Karpas-422 (cell line): ENCODE measurements at places on chromosomes 7 and 10. TPM values are rescaled to one million over a fixed set of nuclear protein-coding genes. Genes with fewer than 3 reads are reported as not detected.
A peak's percentile ranks its signal among the peaks of the same experiment; 100 is the strongest.

- no peaks in the 10 kb centered on the region for H3K4me1 ChIP-seq
- no peak overlapping the region for H3K27ac ChIP-seq
- no peaks in the 10 kb centered on the region for H3K36me3 ChIP-seq
- no peaks in the 10 kb centered on the region for H3K27me3 ChIP-seq
- no peak for DNase-seq
- H3K4me3 ChIP-seq = no peak overlapping the region
Observed at GRCh38 chr10:34742456-34742855, 72.6 kb downstream of the PARD3 start.

- no peak for DNase-seq
- peaks cover 6% of the 10 kb centered on the region; the same call in 1 of the 2 replicates for H3K4me1 ChIP-seq
- H3K36me3 ChIP-seq = no peaks in the 10 kb centered on the region
Observed at GRCh38 chr7:151783958-151784575, 92.8 kb downstream of the PRKAG2 start.

- no peaks in the 10 kb centered on the region for H3K27me3 ChIP-seq
- DNase-seq = no peak
- no peaks in the 10 kb centered on the region; the same call in 1 of the 2 replicates for H3K36me3 ChIP-seq
- peak overlapping the region; percentile 66 for H3K27ac ChIP-seq
Observed at GRCh38 chr7:101960985-101961708, 143.7 kb downstream of the CUX1 start.

- DNase-seq = no peak
- no peaks in the 10 kb centered on the region for H3K4me1 ChIP-seq
- H3K36me3 ChIP-seq = no peaks in the 10 kb centered on the region
- no peak overlapping the region for H3K27ac ChIP-seq
- no peaks in the 10 kb centered on the region for H3K27me3 ChIP-seq
Observed at GRCh38 chr10:128871671-128872231, 595.3 kb upstream of the MGMT start.

GRCh38 chr7:137395420-137395819, 51.9 kb upstream of the PTN start:
- no peaks in the 10 kb centered on the region for H3K36me3 ChIP-seq
- no peak for DNase-seq
- H3K4me3 ChIP-seq = no peak overlapping the region
- H3K4me1 ChIP-seq = peaks cover 5% of the 10 kb centered on the region
- no peak overlapping the region for H3K27ac ChIP-seq
- H3K27me3 ChIP-seq = no peaks in the 10 kb centered on the region

Gene JAKMIP3
- 0.07 TPM in 1 of 2 replicates, not detected in the other for total RNA-seq

Gene IL2RA
- total RNA-seq = 1.6 TPM in 1 of 2 replicates, not detected in the other

Gene EIF4EBP2
- 35.3 and 78.0 TPM in 2 replicates for total RNA-seq

Gene NPFFR1
- total RNA-seq = not detected in 2 replicates
